Amygdala (tissue), 56 donors: ENCODE measurements at places on chromosomes 1 and 21.

- no peak for DNase-seq
Observed at GRCh38 chr1:190250368-190250767, 227.3 kb downstream of the BRINP3 start.

GRCh38 chr1:92691925-92692324 is 93.0 kb downstream of the EVI5 start:
- no peak for DNase-seq

- peak; percentile 77 for DNase-seq
Observed at GRCh38 chr1:226547754-226548191, 791 bp upstream of the STUM start.

GRCh38 chr1:86972262-86972661 is 57.8 kb downstream of the HS2ST1 start:
- no peak for DNase-seq

GRCh38 chr1:156894711-156895454 is 1.4 kb downstream of the PEAR1 start:
- no peak for DNase-seq

DNA sequence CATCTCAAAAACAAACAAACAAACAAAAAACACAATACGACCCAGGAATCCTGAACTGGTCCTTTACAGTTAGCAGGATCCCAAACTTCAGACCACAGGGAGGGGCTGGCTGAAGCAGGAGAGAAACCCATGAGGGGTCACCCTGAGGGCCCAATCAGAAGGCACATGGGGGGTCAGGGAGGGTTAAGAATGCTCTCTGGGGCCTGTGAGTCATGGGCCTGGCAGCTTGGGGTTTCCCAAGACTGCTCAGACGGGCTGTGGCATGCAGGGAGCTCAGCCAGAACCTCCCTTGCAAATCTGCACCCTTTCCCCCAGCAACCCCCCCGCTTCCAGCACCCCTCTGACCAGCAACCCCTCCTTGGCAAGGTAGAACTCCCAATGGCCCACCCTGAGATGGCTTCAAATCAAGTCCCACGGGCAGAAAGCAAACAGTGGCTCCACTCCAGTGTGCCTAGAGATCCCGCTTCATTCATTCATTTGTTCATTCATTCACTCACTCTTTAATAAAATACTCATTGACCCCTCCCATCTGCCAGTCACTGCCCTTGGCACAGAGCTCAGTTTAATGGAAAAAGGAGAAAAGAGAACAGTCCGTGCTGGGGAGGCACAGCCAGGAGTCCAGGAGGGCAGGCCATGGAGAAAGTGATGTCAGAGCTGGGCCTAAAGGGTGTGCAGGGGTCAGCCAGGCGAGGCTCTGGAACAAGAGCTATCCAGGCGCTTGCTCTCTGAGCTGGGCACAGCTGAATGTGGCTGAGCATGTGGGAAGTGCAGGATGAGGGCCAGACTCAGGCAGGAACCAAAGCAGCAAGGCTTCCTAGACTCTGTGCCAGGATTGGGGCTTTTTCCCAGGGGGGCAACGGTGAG is 8.2 kb downstream of the UQCRHL start:
- DNase-seq: peak; percentile 63

- no peak for DNase-seq
Observed at GRCh38 chr1:221689138-221689537, 52.8 kb downstream of the DUSP10 start.

- DNase-seq: no peak
Observed at GRCh38 chr1:170461762-170462384, 70.1 kb upstream of the GORAB start.

GRCh38 chr21:32190493-32191144 is 88.2 kb downstream of the MIS18A start:
- DNase-seq: no peak

- DNase-seq: peak; percentile 62
Observed at GRCh38 chr1:151060007-151060656, at the start of gene MLLT11. TSS of gene MLLT11 (plus strand) at chr1:151060397. CDS start at chr1:151067225, 6,828 bp downstream.

DNA sequence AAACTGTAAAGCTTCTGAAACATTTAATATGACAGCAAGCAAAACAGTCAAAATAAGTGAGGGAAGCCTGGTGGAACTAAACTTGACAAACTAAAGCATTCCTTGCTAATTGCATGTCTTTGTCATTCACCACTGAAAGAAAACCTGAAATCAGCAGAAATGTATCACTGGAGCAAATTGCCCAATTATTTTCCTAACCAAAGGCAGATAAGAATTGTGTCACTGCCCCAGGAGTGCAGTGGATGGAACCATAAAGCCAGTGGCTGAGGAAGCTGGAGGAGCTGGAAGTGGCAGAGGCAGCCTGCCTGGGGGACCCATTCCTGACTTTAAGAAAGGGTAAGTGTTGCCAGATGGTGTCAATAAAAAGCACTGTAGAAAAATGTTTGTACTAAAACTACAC is 2.7 kb upstream of the SLC30A10 start:
- DNase-seq: no peak

- DNase-seq: no peak
Observed at GRCh38 chr1:33047839-33048305, 11.2 kb upstream of the AK2 start.

DNA sequence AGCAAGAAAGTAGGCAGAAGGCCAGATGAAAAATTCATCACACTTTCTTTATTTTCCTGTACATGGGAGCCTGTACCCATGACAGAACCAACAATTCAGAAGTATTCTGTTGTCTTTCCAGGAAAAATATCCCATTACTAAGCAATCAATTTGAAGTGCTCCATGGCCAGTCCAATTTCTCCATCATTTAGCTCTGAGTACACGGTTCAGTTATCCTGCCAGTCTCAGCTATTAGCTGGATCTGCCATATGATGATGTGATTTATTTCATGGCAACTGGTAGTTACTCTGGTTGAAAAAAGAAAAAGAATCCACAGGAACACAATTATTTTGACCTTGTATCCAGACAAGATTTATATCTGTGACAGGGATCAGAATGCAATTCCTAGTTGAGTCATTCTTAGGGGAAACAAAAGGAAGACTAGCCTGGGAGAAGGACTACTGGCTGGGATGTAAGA is 70.6 kb upstream of the GORAB start:
- DNase-seq: no peak

DNA sequence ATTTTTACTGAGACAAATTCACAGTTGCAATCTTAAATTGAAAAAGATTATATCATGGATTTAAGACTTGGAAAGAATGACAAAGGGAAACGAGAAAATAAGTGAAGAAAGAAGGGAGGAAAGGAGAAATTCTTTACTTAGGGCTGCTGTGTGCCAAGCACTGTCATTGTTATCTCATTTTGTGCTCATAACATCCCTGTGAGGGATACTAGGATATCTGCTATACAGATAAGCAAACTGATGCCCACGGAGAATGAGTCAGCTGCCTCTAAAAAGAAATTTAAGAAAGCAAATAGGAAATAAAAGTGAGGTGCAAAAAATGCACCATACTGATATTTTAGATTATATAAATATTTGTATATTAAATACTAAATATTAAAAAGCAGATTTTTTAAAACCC is 183.6 kb upstream of the NR5A2 start:
- DNase-seq: no peak

GRCh38 chr1:17596651-17597509 is 57.4 kb downstream of the ARHGEF10L start:
- no peak for DNase-seq

DNA sequence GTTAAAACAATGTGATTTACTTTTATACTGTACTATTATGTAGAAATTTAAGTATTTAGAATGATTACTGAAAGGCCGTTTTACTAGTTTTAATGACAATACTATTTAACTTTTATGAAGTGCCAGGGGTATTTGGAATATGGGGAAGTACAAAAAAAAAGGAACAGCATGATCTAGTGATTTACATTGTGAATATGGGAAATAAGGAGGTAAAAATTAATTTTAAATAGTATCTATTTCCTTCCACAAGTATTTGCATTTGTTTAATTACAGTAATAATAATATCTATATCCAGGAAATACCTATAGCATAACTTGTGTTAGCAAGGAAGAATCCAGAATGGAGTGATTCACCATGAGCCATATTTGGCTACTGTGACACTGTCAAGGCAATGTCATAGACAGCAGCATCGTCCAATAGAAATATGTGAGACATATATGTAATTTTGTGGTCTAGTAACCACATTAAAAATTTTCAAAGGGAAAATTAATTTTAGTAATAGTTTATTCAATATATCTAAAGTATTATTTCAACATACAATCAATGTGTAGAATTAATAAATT is 22.0 kb downstream of the CNST start:
- no peak for DNase-seq

- no peak for DNase-seq
Observed at GRCh38 chr1:203555511-203556046, 61.6 kb downstream of the OPTC start.

DNA sequence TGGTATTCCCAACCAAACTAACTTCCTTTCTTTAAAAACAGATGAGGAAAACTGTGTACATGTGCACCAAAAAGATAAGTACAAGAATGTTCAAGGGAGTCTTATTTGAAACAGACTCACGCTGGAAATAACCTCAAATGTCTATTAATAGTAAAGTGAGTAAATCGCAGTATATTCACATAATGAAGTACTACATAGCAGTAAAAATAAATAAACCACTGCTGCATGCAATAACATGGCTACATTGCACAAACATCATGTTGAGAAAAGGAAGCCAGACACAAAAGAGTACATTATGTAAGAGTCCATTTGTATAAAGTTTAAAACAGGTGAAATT is 5.2 kb upstream of the DENND2D start:
- DNase-seq: no peak

DNA sequence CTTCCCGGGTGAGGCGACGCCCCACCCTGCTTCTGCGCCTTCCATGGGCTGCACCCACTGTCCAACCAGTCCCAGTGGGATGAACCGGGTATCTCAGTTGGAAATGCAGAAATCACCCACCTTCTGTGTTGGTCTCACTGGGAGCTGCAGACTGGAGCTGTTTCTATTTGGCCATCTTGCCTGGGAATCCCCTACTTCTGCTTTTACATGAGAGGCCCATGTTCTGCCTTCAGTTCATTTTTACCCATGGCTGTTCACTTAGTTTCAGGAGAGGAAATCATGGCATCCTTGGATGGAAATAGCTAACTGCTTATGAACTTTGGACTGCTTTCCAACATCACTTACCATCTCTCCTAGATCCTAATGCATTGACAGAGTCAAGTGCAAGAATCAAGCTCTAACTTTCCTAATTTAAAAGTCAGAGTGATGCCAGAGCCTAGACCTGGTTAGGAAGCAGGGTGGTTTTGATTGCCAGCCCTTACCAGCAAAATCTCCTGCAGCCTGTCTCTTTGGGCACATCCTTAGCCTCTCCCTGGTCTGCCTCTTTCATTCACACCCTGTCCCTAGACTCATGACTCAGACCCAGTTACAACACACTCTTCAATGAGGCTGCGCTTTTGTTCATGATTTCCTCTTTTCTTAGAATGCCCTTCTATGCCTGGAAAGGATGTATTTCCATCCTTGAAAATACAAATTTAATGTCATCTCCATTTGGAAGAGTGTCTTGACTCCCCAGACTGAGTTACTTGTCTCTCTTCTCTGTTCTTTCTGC is 137.2 kb downstream of the KCTD3 start:
- no peak for DNase-seq

DNA sequence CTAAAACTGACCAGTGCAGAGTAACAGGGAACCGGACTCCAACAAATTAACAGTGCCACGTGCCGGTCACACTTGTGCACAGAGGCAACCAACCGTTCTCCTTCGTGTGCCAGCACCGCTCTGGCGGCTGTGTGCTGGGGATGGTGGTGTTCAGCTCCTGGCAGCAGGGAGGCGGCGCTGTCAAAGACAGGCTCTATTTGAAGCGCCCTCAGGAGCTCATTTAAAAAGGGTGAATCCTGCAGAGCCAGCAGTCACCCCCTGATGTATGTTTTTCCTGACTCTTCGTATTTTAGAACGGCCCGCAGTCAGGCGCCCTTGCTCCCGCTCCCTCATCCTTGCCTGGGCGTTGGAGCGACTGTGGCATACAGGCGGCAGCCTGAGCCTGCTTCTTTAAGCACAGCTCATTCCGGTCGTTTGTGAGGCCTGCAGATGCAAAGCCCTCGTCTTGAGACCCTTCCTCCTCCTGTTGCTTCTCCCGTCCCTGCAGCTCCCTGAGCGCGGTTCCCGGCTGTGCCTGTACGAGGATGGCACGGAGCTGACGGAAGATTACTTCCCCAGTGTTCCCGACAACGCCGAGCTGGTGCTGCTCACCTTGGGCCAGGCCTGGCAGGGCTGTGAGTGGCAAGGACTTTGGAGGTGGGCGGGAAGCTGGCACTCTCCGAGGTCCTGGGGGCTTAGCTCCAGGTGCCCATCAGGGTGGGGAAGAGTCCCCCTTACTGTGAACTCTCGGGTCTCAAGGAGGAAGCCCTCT is 1.1 kb downstream of the DFFB start:
- DNase-seq: peak; percentile 52

- peak; percentile 3 for DNase-seq
Observed at GRCh38 chr1:216723274-216723780, at the start of gene ESRRG. TSS of gene ESRRG (minus strand) at chr1:216723429. CDS start at chr1:216723299, 130 bp downstream.

DNA sequence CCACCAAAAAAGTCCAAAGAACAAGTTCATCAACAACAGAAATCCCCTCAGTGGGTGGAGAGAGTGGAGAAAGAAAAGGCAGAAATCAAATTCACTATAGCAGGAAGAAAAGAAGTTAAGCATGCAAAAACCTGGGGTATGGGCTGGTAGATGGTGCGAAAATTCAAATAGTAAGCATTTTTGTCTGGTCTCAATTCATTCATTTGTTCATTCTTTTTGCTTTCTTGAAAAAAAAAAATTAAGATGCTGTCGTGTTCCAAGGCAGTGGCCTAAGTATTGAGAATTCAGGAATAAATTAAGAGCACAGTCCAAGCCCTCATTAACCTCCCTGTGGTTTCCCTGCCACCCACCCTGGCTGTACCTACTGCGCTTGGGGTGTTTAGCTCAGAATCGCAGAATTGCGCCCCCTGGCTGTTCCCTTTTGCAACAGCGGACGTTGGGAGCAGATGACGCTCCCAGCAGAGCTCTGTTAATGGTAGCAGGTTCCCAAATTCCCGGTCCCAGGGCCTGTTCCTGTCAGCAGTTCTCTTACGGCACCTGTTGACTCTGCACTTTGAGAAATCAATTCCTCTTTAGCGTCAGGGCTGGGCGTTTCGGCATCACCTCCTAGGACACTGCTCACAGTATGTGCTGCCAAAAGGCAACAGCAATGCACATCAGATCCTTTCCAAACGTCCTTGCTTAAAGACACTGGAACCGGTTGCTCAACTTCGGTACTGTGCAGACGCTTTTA is 34.0 kb upstream of the SSX2IP start:
- DNase-seq: no peak

- DNase-seq: peak; percentile 69
Observed at GRCh38 chr1:24413350-24414163, at the start of gene STPG1. TSS of gene STPG1 (minus strand) at chr1:24413782. CDS start at chr1:24401388, 12,394 bp downstream.

DNA sequence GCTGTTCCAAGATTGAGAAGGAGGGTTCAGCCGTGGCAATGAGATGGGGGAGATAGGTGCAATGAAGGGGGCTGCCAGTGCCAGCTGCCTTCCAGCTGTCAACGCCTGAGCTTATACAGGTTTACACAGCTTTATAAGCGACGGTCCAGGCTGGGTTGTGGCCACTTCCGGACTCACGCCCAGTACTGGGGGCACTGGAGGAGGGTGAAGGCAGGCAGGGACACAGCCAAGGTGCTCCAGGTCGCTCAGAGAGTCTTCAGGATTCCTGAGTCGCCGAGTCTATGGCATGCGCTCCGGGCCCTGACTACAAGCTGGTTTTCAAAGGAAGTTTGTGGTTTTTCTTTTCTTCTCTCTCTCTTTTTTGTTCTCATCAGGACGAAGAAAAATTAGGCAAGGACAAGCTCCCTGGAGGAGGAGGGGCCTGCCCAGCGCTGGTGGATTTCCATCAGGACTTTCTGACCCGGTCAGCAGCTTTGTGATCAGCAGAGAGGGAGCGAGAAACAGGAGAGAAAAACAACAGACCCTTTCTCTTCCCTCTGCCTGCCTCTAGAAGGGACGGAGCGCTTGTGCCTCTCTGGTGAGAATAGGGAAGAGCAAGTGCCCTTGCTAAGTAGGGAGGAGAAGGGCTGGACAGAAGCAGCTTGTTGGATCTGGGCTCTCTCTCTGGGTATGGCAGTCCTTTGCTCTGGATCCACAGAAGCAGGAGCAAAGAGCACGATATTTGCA is at the start of gene MINDY1:
Gene MINDY1, minus strand, starts transcription at position 576 of the 726 bp plus-strand sequence. CDS start 4,285 bp downstream, outside the sequence.
- DNase-seq: peak; percentile 82
